ENCODE measurements at places on chromosomes 6 and 20.

GRCh38 chr20:53865901-53866793 lies 204.2 kb downstream of the BCAS1 start:
- DNase-seq, result no peak

- DNase-seq, result no peak
Observed at GRCh38 chr20:37994512-37994911, 38.7 kb downstream of the TTI1 start.

GRCh38 chr6:161261816-161262215 lies 12.0 kb downstream of the AGPAT4 start:
- DNase-seq, result no peak

DNA sequence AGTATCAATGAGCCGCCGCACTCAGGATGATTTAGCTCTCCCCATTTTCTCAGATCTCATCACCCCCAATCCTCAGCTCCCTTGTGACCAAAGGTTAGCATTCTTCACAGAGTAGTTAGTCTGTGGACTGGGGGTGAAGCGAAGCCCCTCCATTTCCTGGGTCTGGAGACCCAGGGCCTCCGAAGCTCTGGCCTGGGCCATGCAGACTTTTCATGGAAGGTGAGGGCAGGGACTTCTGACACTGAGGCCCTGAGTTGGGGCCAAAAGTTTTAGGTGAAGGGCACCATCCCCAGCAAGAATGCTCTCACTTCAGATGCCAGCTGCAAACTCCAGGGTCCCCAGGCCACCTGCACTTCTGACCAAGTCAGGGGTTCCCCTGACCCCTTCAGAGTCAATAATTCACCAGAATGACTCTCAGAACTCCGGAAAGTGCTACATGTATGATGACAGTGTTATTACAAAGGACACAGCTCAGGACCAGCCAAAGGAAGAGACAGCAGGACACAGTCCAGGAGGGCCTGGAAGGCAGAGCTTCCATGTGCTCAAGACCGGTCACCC lies 65.7 kb upstream of the DUSP22 start:
- no peak for DNase-seq

- no peak for DNase-seq
Observed at GRCh38 chr20:36573103-36573797, at the start of gene TGIF2. TGIF2 (plus strand) TSS chr20:36573597; CDS start chr20:36578775, 5,178 bp downstream.

GRCh38 chr6:28207510-28208110 lies 17.5 kb upstream of the ZSCAN9 start:
- no peak for DNase-seq

DNA sequence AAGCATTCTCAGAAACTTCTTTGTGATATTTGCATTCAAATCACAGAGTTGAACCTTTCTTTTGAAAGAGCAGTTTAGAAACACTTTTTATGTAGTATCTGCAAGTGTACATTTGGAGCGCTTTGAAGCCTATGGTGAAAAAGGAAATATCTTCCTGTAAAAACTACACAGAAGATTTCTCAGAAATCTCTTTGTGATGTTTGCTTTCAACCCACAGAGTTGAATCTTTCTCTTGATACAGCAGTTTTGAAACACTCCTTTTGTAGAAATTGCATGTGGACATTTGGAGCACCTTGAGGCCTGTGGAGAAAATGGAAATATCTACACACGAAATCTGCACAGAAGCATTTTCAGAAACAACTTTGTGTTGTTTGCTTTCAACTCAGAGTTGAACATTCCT lies 612.3 kb upstream of the ZNF337 start:
- DNase-seq, result no peak

GRCh38 chr20:62317167-62317655 lies 14.4 kb downstream of the ADRM1 start:
- no peak for DNase-seq

GRCh38 chr20:13436530-13436929 lies 202.2 kb downstream of the TASP1 start:
- no peak for DNase-seq

- DNase-seq, result no peak
Observed at GRCh38 chr6:22788038-22788437, 218.7 kb downstream of the HDGFL1 start.

- no peak for DNase-seq
Observed at GRCh38 chr20:60049601-60050000, 91.4 kb downstream of the CDH26 start.

- no peak for DNase-seq
Observed at GRCh38 chr6:6915219-6915618, 192.5 kb upstream of the RREB1 start.

DNA sequence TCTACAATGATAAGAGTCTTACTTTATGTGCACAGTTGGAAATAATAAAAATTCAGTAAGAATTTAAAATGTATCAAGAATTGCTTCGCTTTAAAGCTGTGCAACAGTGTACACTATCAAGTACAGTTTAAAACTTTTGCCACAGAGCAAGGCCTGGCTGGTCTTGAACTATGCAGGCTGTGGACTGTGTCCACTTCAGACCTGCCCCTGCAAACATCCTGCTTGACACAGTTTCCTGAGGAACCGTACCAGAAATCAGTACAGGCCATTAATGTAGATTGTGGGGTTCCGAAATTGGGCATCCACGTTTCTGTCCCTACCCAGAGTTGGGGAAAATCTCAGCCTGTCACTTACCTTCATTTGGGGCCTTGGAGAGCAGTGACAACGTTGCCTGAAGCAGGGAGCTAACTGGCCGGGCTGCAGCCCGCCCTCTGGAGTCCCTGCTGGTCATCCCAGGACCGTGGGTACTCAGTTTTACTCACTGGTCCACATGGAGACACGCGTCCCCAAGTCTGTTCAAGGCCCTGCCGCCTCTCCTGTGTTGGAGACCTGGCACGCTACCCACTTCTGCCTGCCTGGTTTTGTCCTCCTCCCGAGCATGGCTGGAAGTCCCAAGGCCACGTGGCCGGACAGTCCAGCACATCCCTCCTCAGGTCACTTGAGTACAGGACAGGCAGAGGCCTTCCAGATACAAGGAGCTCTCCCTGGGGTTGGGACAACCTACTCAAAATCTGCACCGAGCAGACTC lies 8.4 kb downstream of the NINL start:
- no peak for DNase-seq

- no peak for DNase-seq
Observed at GRCh38 chr6:2744209-2744771, 6.4 kb downstream of the MYLK4 start.

DNA sequence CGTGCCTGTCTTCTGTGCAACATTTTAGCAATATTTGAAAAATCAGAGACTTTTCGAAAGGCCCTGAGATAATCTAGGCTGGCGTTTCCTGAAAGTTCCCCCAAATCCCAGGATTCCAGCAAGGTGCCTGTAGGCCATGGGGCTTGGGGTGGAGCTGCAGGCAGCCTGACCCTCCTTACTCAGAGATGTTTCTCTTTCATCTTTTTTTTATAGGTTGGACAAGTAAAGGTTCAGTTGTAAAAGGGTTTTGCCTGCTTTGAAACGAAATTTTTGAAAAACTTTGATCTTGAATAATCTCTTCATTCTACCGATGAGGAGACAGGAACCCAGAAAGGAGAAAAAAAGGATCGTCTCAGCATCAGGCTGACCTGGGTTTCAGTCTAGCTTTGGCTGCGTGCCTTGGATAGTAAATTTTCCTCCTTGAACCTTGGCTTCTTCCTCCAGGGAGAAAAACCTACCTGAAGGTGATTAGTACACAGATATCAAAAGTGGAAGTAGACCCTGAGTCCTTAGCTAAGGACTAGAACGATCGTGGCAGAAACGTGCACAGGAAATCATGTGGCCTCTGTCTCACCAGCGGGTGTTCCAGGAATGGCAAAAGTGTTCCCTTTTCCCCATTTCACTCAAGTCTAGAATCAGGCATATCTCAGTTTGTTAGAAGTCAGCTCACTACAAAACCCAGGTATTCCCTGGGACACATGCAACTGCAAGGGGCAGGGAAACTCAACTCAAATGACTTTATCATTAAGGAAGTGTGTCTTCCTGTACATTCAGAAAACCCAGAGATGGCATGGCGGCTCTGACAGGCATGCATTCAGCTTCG lies 128.2 kb upstream of the PTPN1 start:
- DNase-seq, result no peak

DNA sequence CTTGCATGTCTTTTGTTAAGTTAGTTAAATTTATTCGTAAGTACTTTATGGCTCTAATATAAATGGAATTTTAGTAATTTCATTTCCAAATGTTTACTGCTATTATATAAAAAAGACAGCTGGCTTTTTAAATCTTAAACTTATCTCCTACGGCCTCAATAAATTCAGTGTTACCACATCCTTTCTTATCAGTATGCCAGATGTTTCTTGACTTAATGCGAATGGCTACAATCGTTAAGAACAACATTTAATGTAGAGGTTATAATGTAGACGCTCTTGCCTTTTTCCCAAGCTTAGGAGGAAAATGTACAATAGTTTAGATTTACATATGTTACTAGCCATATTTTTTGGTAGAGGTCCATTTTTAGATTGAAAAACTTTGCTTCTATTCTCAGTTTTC lies 659.4 kb downstream of the TENT5A start:
- DNase-seq, result no peak

- DNase-seq, result peak; percentile 30
Observed at GRCh38 chr6:74851596-74851995, 354.3 kb downstream of the COL12A1 start.

DNA sequence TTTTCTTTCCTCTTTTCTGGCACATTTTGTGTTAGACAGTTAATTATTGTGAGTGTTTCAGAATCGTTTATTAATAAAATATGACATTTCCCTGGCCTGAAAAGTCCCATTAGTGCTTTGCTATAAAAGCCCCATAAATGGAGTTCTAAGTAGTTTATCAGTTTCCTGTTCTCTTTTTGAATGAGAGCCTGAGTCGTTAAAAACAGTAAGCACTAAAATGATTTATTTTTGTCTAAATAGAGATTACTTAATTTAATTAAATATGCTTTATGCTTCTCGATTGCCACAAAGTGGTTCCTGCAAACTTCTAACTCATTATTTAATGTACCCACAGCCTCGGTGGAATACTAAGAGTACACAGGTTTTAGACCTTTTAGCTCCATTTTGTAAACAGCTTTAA lies 577.9 kb downstream of the C6orf118 start:
- no peak for DNase-seq

GRCh38 chr6:79137671-79138070 lies 59.6 kb upstream of the PHIP start:
- DNase-seq, result no peak

DNA sequence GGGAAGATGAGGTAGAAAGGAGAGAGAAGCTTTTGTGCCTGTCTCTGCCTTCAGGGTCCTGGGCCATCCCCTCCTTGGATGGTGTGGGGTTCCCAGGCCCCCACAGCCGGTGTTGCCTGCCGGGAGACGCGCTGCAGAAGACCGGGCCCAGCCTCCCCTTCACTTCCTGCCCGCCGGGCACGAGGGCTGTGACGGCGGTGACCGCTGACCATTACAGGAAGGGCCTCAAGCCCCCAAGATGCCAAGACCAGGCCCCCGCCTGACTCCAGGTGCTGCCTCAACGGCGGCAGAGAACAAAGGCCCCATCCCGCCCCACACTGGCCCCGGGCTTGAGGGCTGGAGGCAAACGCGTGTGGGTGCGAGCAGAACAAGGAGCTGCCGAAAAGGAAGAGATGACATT lies 38.2 kb downstream of the ZBTB46 start:
- DNase-seq, result no peak

- no peak for DNase-seq
Observed at GRCh38 chr6:121925024-121925423, 474.4 kb upstream of the HSF2 start.

DNA sequence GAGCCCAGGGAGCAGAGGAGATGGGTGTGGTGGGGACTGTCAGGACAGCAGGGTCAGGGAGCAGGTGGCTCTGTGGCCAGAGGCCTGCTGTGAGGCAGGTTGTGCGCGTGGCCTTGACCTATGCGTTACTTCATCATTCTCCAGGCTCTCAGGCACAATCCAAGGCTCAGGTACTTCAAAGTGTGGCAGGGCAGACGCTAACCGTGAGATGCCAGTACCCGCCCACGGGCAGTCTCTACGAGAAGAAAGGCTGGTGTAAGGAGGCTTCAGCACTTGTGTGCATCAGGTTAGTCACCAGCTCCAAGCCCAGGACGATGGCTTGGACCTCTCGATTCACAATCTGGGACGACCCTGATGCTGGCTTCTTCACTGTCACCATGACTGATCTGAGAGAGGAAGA lies 535 bp downstream of the NCR2 start:
- no peak for DNase-seq

- no peak for DNase-seq
Observed at GRCh38 chr6:45607798-45608197, 230.1 kb upstream of the SUPT3H start.

DNA sequence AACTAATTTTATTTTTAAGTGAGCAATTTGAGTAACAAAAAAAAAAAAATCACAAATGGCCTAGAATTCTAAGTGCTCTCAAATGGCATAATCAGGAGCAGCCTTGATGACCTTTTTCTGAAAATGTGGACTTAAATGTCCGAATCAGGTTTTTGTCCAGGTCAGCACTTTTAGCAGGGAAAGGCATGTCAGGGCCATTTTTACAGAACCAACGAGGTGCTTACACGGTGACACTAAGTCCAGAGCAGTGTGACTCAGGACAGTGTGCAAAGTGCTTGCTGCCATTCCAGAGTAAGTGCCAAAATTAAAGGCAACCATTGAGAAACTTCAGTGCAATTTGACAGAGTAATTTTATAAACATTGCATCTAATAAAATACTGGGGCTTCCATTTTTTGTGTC lies 127.8 kb downstream of the KIF16B start:
- no peak for DNase-seq

DNA sequence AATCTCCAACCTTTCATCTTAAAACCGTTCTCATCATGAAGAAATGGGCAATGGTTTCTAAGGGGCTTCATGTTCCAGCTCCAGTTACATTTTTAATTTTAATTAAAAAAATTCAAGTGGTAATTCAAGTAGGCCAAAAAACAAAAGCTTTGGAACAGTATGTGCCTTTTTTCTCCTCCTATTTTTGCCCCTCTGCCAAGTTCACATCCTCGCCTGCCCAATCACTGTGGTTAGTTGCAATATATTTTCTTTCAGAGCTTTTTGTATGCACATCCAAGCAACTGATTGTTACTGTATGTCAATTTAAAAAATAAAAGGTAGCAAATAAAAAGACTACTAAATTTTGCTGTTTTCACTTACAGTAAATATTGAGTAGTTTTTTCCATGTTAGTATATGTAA lies 99.8 kb upstream of the B3GAT2 start:
- no peak for DNase-seq

DNA sequence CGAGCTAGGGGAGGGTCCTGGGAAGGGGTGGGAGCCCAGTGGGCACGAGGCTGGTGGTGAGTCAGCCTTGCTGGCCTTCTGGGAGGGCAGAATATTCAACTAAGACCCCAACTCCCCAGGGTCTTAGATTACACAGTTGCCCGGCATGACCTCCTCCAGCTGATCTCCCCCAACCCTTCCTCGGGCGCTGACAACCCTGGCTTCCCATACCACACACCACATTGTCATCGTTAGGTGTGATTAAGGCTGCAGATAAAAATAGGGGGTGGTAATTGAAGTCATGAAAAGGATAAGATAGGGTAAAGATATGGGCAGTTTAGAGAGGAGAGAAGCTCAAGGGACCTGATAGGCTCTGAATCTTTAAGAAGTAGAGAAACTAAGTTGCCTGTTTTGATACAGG lies 10.5 kb downstream of the CDC40 start:
- no peak for DNase-seq

- DNase-seq, result no peak
Observed at GRCh38 chr20:25306991-25307903, 59.4 kb downstream of the PYGB start.

GRCh38 chr6:10081957-10082356 lies 332.9 kb downstream of the TFAP2A start:
- no peak for DNase-seq

GRCh38 chr6:4636881-4637224 lies 139.4 kb upstream of the CDYL start:
- DNase-seq, result no peak

- peak; percentile 81 for DNase-seq
Observed at GRCh38 chr20:50987493-50988210, 29.0 kb downstream of the MOCS3 start.
